A172 (cell line): ENCODE measurements at places on chromosomes 2 and 18. TPM values are rescaled to one million over a fixed set of nuclear protein-coding genes. Genes with fewer than 3 reads are reported as not detected.

DNA sequence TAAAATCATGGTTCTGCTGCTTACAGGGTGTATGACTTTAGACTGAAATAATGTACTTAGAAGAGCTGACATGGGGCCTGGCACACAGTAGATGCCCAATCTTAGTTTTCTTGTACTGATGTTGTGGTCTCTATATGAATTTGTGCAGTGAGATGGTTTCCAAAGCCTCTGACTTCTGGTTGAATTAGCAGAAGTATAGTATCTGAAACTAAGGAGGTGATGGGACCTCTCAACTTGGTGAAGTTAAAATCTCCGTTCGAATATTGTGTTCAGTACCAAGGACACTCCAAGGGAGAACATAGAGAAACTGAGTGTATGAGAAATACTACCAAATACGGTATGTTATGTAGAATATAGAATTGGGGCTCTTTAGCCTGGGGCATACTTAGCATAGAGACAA is 120.9 kb downstream of the ANTXR1 start:
- DNase-seq = no peak

GRCh38 chr2:177031438-177032180 is 181.0 kb upstream of the HNRNPA3 start:
- no peak for DNase-seq

DNA sequence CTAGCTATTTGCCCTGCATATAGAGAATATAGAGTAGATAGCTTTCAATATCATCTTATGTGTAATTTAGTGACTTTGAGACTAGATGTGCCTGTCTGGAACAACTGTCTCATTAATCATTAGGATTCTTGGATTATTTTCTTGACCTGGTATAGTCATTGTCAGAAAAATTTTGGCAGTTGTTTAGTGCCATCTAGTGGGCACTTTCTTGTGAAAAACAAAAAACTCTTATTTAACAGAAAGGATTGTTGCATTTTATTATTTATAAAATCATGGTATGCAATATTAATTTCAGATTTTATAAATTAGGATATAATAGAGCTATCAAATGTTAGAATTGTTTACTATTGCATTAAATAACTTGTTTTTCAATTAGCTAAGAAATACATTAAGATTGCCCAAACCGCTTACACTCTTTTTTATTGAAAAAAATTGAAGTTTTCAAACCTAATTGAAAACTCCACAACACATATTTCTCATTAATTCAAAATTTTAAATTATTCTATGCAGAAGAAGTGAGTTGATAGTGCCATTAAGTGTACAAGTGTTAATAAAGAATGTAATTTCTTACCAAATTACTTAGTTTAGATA is 80.3 kb downstream of the DYNAP start:
- peak; percentile 15 for DNase-seq

GRCh38 chr18:58867281-58867961 is 2.7 kb downstream of the ZNF532 start:
- no peak for DNase-seq

- no peak for DNase-seq
These were observed 24.6 kb downstream of the THAP4 start for GRCh38 chr2:241612156-241613016.

GRCh38 chr2:236370847-236371409 is 106.7 kb upstream of the ASB18 start:
- DNase-seq = no peak

DNA sequence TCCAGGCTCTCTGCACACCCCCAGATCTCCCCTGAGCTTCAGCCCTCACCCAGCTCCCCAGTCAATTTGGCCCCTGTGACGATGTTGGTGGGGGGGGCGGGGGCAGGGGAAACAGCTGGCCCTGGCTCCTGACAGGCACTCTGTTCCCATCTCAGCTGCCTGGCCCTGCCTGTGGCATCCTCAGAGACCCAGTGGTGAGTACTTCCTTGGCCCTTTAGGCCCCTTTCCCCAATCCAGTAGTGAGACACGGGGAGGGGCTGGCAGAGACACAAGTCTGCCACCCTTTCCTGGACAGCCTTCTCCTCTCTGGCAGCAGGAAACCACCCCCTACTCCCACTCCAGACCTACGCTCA is 19.3 kb upstream of the C1QL2 start:
- no peak for DNase-seq

- no peak for DNase-seq
These were observed 39.8 kb downstream of the NUP35 start for GRCh38 chr2:183163821-183164649.

DNA sequence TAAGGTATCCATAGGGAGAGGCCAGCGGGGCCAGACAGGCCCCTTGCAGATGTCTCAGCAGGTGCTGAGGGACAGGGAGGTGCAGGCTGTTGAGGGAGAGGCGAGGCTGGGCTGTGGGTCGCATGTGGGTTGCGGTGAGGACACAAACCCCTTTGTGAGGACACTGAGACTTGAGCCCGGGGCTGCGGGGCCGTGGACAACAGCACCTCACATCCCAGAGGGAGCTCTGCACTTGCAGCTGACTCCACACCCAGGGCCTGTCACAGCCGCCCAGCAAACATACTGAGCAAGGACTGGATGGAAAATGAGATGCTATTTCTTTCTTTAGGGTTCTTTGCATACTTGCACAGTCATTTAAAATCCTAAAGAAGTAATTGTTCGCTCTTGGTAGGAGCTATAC is 95.3 kb upstream of the NFATC1 start:
- DNase-seq = no peak

GRCh38 chr2:230162981-230163380 is 56.8 kb downstream of the SP110 start:
- no peak for DNase-seq

- DNase-seq = peak; percentile 46
These were observed 99.3 kb downstream of the BIN1 start for GRCh38 chr2:127007652-127008051.

- peak; percentile 61 for DNase-seq
These were observed 80.7 kb upstream of the RASGRP3 start for GRCh38 chr2:33395655-33396249.

DNA sequence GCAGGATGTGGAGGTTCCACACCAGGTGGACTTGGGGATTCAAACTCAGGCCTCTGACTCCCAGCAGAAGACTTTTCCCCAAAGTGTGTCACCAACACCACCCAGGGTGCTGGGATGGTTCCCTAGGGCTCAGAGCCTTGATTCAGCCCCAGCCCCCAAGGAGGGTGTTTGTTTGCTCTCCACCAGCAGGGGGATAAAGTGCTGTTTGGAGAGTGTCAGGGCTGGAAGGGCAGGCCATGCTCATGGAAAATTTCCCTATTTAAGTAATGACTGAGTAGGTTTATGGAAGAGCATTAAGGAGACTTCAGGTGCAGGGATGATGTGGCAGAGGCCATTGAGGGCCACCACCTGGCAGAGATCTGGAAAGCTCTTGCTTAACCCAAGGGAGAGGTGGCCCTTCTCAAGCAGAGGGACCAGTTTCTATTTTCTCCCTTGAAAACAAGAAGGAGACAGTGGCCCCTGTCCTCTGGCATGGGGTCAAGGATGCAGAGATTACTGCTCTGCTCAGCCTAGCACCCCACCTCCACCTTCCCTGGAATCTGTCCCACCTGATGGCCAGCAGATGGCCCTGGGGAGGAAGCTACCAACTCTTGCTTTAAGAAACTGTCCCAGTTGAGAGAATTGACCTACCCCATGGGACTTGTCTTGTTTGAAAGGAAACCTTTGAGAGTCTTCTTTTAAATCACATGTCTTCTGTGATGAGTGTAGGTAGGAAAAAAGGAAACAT is 122.1 kb downstream of the ACOXL start:
- DNase-seq = no peak

DNA sequence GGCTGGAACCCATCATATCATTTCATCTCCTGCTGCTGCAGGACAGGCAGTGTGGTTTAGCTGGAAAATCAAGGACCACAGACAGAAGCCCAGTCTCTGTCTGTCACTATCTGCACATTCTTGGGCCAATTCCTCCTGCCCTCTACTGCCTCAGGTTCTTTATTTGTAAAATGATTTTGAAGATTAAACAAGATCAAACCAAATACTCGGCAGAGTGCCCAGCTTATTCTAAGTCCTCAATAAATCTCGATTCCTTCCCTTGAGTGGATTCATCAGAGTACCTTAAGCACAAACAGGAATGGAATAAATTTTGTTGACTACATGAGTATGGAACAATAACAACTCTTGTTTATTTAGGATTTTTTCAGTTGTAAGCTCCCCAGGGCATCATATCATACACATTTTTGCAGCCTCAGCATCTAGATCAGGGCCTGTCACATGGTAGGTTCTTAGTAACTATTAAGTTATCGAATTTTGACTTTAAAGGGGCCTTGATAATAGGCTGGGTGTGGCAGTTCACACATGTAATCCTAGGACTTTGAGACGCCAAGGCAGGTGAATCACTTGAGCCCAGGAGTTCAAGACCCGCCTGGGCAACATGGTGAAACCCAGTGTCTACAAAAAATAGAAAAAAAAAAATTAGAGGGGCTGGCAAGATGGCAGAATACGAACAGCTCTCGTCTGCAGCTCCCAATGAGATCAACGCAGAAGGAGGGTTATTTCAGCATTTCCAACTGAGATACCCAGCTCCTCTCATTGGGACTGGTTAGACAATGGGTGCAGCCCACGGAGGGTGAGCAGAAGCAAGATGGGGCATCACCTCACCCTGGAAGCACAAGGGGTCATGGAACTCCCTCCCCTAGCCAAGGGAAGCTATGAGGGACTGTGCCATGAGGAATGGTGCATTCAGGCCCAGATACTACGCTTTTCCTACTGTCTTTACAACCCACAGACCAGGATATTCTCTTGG is 11.1 kb downstream of the RHOB start:
- DNase-seq = no peak

Gene MAB21L4
- total RNA-seq = 0.22 TPM in 1 of 2 replicates, not detected in the other

Gene TCF7L1
- 0.24 TPM in 1 of 2 replicates, not detected in the other for total RNA-seq

Gene CFAP221
- 0.22 and 0.57 TPM in 2 replicates for total RNA-seq

Gene RAB6C
- not detected in 2 replicates for total RNA-seq

Gene AFF3
- 1.9 and 6.7 TPM in 2 replicates for total RNA-seq
